ENCODE measurements at places on chromosomes 2 and 18.

GRCh38 chr2:230327418-230328154, 593 bp downstream of the SP140L start:
- no peak for DNase-seq

- DNase-seq: no peak
Observed at GRCh38 chr18:25650201-25650941, 298.4 kb upstream of the ZNF521 start.

GRCh38 chr2:73324126-73324725, 30.9 kb upstream of the EGR4 start:
- DNase-seq: no peak

- no peak for DNase-seq
Observed at GRCh38 chr18:54416436-54416835, 58.7 kb downstream of the C18orf54 start.

DNA sequence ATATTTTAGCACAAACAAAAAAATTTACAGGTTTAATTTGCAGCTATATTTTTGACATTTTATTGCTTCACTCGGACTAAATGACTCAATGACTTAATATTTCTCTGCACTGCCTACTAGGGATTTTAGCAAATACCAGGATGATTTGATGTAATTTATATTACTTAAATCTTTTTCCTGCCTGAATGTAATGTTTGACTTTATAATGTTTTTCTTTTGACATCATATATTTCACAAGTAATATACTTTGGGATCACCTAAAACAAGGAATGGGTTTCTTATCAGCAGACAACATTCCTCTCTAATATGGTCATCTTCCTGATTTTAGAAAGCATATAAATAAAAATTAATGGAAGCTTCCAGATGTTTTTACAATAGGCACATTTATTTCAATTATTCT, 253.2 kb upstream of the EPC2 start:
- DNase-seq: no peak

DNA sequence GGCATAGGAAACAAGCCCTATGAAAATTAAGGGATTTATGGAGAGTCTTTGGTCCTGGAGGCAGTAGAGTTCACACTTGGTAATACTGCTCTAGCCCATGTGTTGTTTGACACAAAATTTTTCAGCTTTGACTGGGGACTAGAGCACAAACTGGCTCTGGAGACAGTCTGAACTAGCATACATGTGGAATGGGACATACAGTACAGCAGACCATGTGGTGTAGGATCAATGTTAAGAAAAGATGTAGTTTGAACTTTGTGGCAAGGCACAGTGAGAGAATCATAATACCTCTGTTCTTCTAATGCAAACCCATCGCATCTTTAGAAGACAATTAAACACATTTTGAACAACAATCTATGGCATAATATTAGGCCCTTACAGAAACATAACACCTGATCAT, 521.5 kb upstream of the DDX18 start:
- no peak for DNase-seq

DNA sequence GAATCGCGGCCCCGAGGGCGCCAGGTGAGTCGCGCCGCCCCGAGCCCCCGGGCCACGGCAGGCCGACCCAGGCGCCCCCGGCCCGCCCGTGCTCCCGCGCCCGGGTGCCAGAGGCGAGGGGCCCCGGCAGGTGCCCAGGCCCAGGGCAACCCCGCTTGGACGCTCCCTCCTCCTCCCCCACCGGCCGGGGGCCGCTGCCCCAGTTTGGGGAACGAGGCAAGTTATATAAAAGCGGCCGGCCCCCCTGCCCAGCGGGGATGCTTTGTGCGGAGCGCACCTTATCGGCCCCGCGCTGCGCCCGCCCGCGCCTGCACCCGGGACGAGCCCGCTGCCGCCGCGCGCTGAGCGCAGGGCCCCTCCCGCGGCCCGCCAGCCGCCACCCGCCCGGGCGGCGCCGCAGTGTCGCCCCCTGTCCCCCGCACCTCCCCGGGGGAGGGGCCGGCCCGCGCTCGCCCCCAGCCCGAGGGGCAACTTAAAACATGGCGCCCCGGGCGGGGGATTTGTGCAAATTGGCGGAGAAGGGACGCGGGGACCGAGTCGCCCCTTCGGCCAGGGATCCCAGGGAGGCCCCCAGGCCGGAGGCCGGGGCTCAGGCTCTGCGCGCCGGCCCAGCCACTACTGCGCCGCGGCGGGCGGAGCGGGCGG, 639 bp downstream of the EPB41L3 start:
- no peak for DNase-seq

GRCh38 chr18:80200171-80200931, 47.0 kb downstream of the PARD6G start:
- no peak for DNase-seq

DNA sequence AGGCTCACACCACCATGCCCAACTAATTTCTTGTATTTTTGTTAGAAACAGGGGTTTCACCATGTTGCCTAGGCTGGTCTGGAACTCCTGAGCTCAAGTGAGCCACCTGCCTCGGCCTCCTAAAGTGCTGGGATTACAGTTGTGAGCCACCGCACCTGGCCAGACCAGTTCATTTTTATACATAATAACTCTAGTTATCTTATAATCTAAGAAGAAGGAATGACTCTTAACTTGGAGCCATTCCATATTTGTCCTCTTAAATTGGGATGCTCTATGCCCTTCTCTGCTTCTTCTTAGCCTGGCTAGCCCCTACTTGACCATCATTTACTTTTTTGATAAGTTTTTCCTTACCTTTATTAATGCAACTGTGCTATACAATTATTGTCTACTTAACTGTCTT, 2.9 kb downstream of the RBM44 start:
- DNase-seq: no peak

- DNase-seq: no peak
Observed at GRCh38 chr2:67842375-67842959, 220.3 kb downstream of the C1D start.

DNA sequence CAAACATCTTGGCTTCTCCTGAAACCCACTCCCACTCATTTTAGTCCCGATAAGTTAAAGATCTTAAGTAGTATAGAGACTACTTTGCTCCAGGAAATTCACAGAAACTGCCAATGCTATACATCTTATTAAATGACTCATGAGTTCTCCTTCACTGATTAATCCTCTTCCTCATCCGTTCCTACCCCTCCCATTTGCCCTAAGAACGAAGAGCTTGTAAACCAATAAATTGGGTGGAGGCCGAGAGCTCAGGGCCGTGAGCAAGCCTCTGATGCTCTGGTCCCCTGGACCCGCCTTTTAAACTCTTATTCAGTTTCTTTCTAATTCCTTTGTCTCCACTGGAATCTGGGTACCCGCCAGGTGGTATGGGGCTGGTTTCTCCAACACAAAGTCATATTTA, 68.6 kb downstream of the METTL8 start:
- no peak for DNase-seq

DNA sequence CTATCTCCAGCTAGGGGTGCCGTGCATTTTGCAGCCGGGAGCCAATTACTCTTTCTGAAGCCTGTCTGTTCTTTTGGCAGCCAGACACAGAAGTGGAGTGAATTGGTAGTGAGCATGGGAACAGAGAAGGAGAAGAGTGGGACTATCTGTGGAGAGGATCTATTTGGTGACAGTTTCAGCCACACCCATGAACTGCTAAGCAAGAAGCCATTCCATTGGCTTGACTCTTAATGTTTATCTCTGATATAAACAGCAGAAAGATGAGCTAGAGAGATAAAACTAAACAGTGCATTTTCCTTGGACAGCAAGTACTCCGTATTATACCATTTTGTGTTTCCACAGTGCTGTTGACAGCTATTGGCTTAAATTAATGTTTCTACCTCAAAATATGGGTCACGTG, 259.6 kb upstream of the THUMPD2 start:
- no peak for DNase-seq

GRCh38 chr2:72028996-72029395, 118.7 kb downstream of the CYP26B1 start:
- no peak for DNase-seq

GRCh38 chr2:138421971-138422335, 79.6 kb upstream of the SPOPL start:
- no peak for DNase-seq

DNA sequence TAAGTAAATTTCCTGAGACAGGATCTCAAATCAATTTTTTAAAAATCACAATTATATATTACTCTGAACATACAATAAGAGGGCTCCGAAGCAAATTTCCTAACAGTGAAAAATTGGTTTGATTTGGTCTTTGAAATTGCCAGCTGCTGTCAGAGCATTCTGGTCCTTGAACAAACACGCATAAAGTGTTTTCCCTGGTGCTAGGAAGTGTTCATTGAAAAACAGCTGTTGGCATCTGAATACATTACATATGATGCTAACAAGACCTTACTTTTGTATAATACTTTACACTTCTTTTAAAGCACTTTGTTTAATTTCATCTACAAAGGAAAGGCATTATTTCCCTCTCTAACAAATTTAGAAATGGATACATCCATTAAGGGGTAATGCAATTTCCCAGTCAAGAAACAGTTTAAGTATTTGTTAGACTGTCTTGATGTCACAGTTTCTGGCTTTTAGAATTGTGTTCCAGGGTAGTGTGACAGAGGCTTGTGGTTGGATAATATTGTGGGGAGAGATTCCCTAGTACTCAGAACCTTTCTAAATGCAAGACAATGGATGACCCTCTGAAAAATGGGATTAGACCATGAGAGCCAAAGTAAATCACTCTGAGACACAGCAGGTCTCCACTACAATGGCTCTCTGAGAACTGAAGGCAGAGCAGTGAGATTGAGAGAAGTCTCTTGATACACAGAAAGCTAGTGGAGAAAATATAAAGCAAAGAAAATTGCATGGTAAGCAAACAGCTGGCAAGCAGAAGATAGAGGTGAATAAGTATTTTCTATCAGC, 299.0 kb downstream of the TRIB2 start:
- DNase-seq: no peak

GRCh38 chr2:222833410-222833809, 27.4 kb upstream of the ACSL3 start:
- no peak for DNase-seq

GRCh38 chr2:207481924-207482323, 47.8 kb upstream of the CREB1 start:
- DNase-seq: no peak

- no peak for DNase-seq
Observed at GRCh38 chr2:168499500-168499899, 43.4 kb downstream of the CERS6 start.

DNA sequence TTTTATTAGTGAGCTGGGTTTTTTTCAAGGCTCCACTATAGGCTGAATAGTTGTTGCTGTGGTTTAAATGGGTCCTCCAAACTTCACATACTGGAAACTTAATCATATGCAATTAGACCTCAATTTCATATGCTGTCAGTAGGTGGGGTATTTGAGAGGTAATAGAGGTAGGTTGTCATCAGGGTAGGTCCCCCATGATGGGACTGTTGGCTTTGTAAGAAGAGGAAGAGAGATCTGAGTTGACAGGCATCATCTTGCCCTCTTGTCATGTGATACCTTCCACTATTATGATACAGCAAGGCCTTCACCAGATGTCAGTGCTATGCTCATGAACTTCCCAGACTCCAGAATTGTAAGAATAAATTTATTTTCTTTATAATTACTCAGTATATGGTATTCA, 819.4 kb downstream of the LRP1B start:
- DNase-seq: no peak

DNA sequence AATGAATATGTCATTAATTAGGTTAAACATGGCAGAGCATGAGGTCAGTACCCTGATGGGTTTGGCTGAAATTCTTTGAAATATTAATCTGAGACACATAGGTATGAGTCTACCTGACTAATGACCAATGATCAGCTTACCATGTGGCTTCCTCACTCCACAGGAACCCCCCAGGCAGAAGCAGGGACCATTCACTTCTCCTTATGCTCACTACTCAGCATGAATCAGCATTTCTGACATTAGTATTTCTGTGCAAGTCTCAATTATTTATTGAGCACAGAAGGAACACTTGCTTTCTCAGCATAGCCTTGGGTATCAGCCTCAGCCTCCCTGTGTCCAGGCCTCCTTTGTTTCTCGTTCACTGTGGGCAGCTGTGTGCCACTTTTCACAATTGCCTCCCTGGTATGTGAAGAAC, 9.3 kb upstream of the KCNE4 start:
- no peak for DNase-seq

DNA sequence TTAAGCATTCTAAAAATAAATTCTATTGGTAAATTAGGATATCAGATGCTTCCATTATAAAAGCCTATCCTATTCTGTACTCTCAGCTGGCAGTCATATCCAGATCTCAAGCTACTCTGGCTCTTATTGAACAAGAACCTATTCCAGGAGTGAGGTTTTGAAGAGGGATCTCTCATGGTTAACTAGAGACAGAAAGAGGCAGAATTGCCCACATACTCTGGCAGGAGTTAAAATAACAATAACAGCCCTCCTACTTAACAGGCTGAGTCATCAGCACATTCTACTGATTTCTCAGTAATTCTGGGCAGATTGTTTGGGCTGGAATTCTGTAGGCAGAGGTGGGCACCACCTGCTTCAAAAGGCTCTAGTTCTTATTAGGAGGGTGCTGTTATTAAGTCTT, 142.0 kb upstream of the UNC80 start:
- no peak for DNase-seq

- no peak for DNase-seq
Observed at GRCh38 chr2:241720560-241720959, 13.9 kb upstream of the D2HGDH start.

DNA sequence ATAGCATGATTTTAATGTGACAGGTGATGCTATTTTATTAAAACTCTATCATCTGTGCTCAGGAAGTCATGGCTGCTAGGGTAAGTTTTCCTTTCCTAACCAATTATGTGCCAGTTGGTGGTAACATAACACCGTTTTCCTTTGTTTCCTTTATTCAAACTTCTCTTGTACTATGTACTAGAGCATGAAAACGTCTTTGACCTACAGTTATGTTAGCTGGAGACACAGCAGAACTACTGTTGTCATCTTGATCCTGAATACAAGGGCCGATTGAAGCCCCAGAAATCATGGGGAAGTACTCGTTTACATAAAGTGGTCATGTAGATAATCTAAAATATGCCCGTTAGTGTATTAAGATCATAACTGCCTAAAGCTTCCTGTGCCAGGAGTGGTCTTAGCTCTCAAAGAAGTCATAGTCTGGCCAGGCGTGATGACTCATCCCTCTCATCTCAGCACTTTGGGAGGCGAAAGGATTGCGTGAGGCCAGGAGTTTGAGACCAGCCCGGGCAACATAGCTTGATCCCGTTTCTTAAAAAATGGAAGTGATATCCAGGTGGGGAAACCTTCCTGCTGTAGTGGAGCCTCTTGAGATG, 20.5 kb downstream of the NEDD4L start:
- no peak for DNase-seq

DNA sequence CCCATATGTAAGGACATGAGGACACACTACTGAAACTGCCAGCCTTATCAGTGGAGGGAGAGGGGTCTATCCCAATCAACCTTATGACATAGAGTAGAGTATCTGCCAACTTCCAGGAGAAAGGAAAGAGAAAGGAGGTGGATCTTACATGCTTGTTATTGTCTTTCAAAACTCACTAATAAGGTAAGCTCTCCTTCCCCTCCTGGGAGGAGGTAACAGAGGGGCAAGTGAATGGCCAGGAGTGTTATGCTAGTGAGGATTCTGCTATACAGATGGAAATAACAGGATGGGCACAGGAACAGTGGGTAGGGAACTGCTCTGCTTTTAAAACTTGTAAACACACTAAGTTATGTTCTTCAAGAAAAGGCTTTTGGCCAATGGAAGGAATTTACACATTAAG, 1020.1 kb downstream of the TDRD15 start:
- no peak for DNase-seq
